ENCODE measurements at places on chromosomes 16 and 17.

- no peak for DNase-seq
Measured at GRCh38 chr17:17573912-17574311, 17.6 kb downstream of the PEMT start.

DNA sequence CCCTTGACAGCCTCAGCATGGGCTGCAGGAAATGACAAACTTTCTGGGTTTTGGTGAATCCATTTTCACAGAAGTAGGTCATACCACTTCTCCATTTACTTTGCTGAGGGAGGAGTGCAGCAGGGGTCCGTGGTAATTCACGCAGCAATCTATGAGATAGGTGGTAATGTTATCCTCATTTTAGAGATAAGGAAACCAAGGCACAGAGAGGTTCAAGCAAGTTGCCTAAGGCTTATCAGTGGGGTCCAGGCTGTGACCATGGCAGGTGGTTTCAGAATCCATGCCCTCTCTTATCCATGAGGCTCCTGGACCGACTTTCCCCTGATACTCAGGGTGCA lies 12.6 kb downstream of the TBX4 start:
- DNase-seq: no peak

GRCh38 chr17:58329810-58330537 lies 1.4 kb upstream of the TSPOAP1 start:
- no peak for DNase-seq

DNA sequence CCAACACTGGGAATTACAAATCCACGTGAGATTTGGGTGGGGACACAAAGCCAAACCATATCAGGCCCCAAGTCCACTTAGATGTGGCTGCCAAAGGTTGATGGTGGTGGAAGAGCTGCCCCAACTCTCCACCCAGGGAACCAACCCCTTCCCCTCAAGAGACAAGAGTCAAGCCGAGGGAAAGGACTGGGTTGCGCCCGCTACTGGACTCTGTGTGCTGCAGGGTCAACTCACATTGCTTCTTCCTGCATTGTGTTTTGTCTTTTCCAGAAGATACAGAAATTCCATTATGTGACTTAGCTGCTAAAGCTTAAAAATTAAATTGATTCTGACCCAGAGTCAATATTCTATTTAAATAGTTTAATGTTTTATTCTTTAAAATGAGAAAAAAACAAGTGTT lies 58.5 kb downstream of the ADAMTS18 start:
- no peak for DNase-seq

DNA sequence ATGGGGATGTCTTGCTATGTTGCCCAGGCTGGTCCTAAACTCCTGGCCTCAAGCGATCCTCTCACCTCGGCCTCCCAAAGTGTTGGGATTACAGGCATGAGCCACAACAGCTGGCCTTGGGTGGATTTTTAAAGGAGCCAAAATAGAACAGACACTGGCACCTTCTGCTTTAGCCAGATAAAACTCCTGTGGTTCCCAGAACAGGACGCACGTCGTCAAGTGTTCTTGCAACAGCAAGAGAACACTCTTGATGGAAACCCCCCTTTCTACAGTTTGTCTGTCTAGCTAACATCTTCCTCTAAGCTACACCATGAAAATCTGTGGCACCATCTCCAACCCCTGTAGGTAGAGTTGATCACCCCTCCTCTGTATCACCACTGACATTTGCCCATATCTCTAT lies 122.6 kb downstream of the NPIPB5 start:
- no peak for DNase-seq

DNA sequence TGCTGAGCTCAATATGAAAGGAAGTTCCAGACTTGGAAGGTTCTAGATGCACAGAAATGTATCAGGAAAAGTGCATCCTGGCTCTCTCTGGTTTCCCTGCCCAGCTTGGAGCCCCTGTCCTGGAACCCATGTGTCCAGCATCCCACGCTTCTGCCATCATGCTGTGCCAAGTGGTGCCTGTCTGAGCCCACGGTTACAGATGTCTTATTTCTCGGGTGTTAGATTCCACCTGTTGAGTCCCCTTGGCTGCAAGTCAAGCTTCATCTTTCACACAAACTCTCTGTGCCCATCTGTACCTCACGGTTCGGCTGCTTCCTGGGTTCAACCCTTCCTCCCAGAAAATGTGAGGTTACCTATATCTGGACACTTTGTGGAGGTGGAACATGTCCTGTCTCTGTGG lies 22.5 kb downstream of the OR1D5 start:
- DNase-seq: no peak

DNA sequence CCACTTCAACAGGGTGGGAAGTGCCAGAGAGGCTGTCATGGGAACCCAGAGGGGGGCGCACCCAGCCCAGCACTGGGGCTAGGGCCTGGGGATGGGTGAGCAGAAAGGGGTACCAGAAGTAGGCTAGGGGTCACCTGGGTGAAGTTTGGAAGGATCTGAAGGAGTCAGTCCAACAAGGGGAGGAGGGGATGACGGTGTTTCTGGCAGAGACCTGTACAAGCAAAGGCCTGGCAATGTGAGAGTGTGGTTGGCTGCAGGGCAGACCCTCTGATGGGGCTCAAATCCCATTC lies 13.4 kb upstream of the KATNB1 start:
- no peak for DNase-seq

DNA sequence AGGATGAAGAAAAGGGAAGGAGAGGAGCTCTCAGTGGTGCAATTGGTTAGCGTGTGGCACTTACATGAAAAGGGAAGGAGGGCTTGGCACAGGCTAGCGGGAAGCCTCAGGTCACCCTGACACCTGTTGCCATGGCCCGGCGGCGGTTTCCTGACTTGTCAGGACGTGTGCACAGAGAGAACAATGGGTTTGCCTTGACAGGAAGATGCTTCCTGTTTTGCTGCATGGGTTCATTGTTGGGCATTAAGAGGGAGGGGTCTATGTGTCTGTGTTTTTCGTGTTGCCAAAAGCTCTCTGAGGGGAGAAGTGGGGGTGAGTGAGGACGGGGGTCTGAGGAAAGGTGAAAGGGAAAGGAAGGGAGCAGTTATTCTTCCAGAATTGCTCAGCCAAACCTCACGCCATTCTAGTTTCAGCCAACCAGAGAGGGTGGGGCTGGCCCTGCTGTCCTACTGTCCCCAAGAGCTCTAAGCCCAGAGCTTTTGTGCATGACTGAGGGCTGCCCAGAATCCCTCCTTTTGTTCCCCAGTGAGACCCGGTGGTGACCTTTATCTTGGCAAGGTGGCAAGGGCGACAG lies 17.1 kb upstream of the CCR7 start:
- DNase-seq: no peak

DNA sequence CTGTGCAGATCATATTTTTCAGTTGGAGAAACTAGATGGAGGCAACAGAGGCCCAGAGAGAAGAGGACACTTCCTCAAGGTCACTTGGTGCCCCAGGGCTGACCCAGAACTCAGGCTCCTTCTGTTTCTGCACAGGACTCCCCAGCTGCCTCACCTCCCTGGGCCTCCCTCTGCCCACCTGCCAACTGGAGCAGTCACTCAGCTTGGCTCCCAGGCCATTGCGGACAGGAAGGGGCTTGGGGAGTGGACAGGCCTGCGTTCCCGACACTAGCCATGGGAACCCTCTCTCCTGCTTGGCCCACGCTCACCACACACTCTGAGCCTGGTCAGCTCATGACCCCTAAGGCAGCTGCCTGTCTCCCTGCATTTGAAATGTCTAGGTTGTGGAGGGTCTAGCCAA lies 78.1 kb upstream of the BRD7 start:
- DNase-seq: no peak

DNA sequence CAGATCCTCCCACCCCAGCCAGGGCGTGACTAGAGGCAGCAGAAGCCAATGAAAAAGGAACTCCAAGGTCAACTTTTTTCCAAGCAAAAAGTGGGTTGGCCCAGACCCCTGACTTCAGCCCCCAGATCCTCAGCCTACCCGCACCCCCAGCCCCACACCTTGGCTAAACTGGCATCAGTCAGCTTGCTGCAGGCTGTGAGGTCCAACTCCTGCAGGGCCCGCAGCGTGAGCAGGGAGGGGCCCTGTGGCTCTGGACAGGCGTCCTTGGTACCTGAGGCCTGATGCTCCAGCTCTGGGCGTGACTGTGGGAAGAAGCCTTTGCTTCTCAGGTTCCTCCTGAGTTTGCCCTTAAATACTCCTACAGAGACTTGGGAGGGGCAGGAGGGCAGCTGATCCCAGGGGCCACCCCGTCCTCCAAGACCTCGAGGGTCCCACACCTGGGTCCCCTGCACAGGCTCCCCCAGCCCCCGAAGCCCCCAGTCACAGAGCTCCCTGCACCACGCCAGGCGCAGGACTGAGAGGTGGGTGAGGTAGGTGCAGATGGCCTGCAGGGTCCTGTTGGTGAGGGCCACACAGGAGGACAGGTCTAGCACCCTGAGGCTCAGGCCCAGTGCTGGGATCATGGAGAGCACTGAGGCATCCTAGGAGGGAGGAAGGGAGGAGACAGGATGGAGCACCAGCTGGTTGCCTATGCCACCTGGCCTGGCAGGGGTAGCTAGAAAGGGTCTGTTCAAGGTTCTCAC lies 9.4 kb downstream of the ELMO3 start:
- no peak for DNase-seq

DNA sequence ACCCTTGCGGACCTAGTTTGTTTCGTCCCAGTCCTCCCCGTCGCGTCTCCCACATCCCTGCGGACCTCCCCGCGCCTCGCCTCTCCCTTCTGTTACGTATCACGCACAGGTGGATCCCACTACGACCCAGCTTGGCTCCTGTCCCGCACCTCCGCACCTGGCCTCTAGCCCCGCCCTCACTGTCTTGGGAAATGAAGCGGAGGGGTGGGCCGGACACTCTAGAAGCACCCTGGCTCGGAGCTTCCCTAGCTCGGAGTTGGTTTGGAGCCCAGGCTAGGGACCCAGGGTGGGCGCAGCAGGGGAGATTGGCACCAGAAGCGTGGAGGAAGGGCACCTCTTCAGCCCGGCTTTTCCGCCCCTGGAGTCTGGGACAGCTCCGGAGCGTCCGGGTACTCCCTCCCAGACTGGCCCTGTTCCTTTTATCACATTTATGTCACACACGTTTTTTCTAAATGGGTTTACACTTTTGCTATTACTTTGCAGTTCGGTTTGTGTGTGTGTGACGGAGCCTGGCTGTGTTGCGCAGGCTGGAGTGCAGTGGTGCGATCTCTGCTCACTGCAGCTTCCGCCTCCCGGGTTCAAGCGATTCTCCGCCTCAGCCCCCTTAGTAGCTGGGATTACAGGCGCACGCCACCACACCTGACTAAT lies 1.4 kb upstream of the CEMP1 start:
- no peak for DNase-seq

Data from GOT3 (cell line).